ENCODE measurements at places on chromosomes 1 and 21.
A peak's percentile ranks its signal among the peaks of the same experiment; 100 is the strongest.

GRCh38 chr1:149884433-149885338, 14.7 kb upstream of the BOLA1 start:
- peak; percentile 67 for DNase-seq

GRCh38 chr1:16172964-16173446, 17.1 kb upstream of the EPHA2 start:
- no peak for DNase-seq

- DNase-seq: peak; percentile 46
These were observed 3.2 kb downstream of the PTP4A2 start for GRCh38 chr1:31934706-31935629.

GRCh38 chr1:64588876-64589275, 118.9 kb downstream of the CACHD1 start:
- no peak for DNase-seq

DNA sequence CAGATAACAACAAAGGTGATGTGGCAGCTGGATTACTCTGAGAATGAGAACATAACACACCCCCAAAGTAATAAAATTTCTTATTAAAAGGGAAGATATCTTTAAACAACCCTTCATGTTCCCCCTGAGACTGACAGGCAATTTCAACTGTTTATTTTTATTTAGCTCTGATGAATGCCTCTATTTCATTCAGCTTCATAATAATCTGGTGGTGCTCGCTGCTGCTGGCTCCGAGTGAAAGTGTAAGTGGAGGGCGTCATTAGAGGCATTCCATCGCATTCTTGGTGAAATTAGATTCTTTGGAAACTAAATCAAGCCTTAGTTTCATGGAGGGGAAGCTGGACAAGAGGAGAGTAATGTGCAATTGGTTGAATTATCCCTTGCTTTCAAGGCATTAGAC, 128.9 kb downstream of the GRIK1 start:
- DNase-seq: no peak

DNA sequence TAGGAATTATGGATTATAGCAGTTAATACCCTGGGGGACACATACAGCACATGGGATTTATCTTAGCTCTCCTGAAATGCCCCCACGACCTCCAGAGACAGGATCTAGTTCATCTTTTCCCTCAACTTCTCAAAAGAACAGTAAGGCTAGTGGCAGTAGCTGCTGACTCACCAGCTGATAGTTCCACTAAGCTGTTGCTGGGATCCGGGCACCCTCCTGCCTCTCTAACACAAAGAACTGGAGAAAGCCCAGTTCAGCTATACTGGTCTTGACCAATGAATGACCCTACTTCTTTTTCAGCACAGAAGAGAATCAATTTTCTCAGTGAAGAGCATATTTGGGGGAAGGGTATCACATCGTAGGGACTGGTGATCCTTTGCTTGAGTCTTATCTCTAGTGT, 84.1 kb downstream of the PGBD5 start:
- no peak for DNase-seq

- no peak for DNase-seq
These were observed 271.3 kb upstream of the RGS18 start for GRCh38 chr1:191886977-191887376.

DNA sequence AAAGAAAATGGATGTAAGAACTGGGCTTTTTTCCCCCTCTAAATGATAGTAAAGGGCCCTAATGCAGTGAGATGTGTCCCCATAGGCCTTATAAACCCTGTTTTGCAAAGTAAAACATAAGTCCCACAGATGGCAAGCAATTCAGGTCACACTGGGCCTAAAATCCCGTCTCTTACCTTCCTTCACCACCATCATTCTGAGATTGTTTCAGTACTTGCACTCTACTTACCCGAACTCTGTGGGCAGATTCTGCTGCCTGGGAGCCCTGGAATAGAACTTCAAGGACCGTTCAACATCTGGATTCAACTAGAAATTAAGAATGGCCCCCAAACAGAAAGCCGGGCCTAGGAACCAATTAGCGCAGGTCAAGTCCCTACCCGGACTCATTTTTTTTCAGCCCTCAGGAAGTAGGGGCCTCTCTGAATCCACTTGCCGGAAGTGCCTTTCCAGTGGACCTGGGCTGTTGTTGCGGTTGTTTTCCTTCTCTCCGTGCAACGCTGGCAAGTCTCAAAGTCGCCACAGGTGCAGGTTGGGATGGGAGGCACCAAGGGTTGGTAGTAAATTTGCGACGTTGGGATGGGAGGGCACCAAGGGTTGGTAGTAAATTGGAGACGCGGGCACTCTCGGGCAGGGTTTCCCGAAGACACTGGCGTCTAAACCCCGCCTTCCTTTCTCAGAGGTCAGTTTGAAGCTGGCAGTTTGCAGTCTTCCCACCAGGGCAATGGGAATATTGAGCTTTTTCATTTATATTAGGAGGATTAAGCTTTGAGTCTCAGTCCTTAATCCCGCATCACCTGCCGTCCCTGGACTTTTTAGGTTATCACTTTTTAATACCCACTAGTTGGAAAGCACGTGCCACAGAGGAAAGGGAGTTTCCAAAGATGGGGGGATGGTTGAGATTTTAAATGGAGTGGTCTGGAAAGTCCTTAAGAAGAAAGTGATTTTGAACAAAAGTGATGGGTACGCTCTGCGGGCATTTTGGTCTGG, at the start of gene TMEM69:
TSS of gene TMEM69 (plus strand) at position 428 of the 987 bp plus-strand sequence. CDS start 2,888 bp downstream, outside the sequence.
- DNase-seq: peak; percentile 89

All from activated CD8-positive, alpha-beta T cell treated with anti-CD3 and anti-CD28 coated beads, Interleukin-2, amount 10 ng/mL, durations not matched to agents 7 days and 5 days (primary cell).